ENCODE measurements at places on chromosomes 16 and 17.
A peak's percentile ranks its signal among the peaks of the same experiment; 100 is the strongest.

GRCh38 chr16:79610771-79611170 lies 10.2 kb upstream of the MAF start:
- no peak for DNase-seq

DNA sequence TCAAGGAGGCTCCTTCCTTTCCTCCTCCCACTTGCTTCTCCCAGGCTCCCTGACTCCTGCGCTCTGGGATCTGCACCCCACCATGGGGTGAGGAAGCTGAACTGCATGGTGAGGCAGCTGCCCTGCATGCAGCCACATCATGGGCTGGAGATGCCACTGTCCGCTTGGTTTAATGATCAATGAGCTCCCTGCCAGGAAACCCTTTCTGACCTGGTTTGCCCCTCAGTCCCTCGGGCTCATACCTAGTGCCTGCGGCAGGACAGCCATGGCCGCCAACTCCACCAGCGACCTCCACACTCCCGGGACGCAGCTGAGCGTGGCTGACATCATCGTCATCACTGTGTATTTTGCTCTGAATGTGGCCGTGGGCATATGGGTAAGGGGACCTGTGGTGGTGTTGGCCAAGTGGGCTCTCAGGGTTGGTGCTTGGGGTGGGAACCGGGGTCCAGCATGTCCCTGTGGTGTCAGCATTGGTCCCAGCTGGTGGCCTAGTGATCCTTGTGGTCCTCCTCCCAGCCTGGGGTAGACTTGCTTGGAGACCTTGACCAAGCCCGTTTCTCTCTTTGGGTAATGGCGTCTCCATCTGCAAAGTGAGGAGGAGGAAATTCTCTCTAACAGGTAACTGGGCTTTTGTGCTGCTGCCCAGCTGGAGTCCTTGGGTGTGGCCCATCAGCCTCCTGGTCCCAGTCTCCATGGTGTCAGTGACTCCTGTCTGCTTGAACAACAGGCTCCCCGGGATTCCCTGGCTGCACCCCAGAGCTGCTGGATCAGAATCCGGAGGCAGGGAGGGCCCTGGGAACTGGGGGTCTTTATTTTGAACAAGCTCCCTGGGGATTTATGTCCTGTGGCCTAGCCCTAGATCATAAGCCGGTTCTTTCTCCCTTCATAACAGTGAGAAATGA lies at the start of gene SLC5A10:
Gene SLC5A10, plus strand, starts transcription at position 225 of the 902 bp plus-strand sequence. Its CDS starts 41 bp downstream, at position 266.
- no peak for DNase-seq

- DNase-seq: no peak
These were observed 187.7 kb downstream of the XYLT1 start for GRCh38 chr16:17283016-17283415.

DNA sequence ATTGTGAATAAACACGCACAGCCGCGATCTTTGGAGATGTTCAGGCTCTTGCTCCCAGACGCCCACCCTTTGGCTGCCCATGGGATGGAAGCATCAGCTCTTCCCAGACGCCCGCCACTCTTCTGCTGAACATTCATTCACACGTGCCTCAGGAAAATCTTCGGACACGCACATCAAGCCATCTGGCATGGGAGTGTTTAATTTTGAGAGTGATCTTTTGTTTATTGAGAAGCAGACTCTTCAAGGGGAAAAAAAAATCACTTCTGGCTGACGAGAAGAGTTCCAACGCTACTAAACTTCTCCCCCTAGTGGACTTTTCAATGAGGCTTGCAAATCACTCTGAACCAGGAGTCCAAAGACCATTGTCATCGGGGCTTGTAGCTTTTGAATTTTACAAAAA lies 62.0 kb upstream of the NUDT7 start:
- DNase-seq: no peak

DNA sequence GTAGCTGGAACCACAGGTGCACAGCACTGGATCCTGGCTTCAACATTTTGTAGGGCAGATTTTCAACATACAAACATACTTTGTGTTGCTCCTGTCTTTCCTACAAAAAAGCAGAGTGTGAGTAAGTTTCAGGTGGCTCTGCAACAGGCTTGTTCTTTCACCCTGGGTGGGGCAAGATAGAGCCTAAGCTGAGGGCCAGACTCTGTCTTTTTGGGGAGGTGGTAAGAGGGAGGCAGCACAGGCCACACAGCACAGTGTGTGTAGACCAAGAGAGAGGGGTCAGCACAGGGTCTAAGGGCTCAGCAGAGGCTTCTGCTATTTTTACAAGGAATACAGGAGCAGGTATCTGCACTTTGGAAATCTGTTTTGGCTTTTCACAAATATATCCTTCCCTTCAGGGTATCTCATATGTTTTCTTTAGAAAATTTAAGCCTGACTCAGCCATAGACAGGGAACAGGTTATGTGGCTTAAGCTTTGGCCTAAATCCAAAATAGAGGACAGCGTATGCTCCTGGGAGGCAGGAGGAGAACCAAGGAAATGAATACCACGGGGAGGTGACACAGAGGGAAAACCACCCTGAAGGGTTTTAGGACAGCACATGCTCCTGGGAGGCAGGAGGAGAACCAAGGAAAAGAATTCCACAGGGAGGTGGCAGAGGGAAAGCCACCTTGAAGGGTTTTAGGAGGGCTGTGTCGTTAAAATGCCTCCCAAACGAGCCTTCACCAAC lies 21.6 kb downstream of the EMC8 start:
- no peak for DNase-seq

GRCh38 chr16:78478267-78478861 lies 378.9 kb downstream of the WWOX start:
- DNase-seq: no peak

DNA sequence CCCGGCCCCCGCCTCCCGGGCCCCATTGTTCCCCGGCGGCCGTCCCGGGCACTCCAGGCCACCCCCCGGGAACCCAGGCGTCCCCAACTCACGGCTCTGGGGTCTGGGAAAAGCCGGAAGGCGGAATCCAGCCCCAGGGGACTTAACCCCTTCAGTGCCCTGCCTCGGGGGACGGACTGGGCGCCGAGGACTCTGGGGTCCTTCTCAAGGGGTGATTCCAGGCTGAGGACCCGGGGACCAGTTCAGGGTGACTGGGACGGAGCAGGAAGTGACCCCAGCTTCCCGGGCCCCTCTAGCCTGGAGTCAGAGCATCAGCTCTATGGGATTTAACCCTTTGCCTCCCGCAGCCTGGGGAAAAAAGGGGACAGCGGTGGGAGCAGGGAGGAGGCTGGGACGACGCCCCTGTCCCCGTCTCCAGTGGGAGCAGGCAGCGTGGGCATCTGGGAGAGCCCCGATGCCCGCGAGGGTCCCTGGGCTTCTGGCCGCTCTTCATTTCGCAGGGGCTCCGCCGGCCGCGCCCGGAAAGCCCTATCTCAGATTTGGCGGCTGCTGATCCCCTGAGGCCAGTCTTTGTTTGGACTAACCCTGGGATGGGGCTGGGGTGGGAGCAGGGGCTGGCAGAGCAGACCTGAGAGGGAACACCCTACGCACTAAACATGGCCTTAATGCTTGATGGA lies at the start of gene ZNF629:
Gene ZNF629, minus strand, starts transcription at position 270 of the 677 bp plus-strand sequence. CDS start 2,723 bp downstream, outside the sequence.
- peak; percentile 77 for DNase-seq

DNA sequence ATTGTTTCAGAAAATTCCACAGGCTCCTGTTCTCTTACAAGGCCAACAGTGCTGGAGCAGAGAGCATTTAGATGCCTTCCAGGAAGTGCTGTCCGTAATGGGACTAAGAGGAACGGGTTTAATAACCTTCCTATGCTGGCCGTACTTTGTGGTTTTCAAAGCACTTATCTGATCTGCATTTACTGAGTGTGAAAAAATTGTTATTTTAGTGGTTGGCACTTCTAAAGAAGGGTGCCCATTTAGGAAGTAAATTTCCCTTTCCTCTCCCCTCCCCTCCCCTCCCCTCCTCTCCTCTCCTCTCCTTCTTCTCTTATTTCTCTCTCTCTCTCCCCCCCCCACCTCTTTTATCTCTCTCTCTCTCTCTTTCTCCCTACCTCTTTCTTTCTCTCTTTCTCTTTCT lies 72.0 kb upstream of the DNAJA2 start:
- no peak for DNase-seq

DNA sequence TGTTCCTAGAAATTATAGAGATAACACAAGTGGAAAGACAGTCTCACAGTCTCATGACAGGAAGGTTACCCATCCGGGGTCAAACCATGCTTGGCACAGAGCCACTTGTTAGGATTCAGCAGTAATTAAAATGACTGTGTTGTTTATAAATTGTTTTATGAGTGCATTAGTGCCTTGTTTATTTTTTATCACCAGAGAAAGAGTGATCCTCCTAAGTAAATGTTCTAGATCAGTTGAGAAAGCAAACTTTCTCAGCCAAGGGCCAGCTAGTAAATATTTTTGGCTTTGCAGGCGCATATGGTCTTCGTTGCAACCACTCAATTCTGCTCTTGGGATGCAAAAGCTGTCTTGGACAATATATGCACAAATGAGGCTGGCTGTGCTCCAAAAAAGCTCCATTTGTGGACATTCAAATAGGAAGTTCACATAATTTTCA lies 253.9 kb upstream of the CACNG5 start:
- DNase-seq: peak; percentile 24

- DNase-seq: no peak
These were observed 407 bp upstream of the TMEM94 start for GRCh38 chr17:75456039-75456416.

DNA sequence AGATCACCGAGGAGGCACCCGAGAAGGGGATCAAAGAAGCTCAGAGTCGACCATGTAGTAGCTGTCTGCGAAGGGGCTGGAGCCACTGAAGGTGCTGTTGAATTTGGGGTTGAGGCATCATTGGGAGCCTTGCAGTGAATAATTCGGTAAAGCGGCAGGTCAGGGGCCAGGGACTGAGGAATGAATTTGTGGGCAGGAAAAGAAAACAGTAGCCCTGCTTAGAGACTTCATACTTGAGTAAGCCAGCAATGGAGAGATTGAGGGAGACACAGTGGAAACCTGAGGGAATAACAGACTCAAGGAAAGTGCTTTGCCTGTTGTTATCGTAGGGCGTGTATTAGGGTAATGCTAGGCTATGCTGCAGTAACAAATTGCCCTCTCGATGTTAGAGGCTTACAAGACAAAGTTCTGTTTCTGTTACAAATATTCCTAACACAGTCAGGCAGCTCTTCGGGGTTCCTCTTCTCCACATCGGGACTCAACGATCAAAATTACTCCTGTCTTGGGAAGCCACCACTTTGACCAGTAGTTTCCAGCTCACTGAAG lies 13.4 kb upstream of the HERPUD1 start:
- no peak for DNase-seq

DNA sequence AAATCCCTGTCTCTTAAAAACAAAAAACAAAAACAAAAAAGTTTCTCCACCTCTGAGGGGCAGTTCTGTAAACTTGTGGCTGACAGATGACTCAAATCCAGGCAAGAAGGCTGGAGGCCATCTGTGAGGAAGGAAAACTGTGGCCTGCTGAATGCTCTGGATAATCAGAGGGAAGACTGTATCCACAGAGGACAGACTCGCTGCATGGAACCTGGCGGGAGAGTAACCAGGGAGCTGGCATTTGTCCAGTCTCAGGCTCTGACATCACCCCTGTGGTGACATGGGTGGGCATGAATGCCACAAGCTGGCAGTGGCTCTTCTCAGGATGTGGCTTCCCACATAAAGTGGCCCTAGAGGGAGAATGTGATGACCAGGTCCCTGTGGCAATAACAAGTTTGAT lies 2.8 kb upstream of the KSR1 start:
- DNase-seq: no peak

DNA sequence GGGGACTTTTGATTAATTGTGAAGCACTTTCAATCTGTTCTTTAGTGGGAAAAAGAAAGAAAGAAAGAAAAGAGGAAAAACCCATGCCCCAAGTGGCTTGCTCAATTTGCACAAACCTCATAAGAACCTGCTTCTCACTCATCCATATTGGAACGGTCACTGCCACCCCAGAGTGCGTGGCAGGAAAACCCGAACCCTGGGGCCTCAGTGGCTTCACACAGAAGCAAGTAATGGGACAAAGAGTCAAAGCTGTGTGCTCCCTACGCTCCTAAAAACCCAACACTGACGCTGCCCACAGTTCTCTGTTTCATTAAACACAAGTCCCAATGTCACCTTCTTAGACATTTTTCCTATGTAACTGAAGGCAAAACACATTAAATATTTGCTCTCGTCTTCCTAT lies 1.2 kb downstream of the SLC6A4 start:
- DNase-seq: no peak

GRCh38 chr16:3022684-3023414 lies 893 bp downstream of the HCFC1R1 start:
- peak; percentile 57 for DNase-seq

DNA sequence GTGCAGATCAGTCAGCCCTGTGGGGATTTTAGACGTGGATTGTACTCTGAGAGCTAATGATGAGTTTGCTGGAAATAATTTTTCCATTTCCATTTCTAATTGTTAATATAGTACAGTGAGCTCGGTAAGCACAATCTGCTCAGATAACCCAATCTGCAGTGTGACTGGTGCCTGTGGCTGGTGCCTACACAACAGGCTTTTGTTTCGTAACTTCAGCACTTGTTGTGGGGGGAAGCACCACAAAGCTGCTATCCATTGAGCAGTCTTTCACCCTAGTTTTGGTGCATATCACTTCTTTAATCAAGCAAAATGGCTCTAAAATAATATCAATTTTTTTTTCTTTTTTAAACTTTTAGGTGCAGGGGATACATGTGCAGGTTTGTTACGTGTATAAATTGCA lies 534.9 kb upstream of the HSBP1 start:
- no peak for DNase-seq

GRCh38 chr16:24609740-24610415 lies 70.5 kb downstream of the RBBP6 start:
- DNase-seq: peak; percentile 44

- DNase-seq: no peak
These were observed 212.7 kb downstream of the MRTFB start for GRCh38 chr16:14283786-14284185.

GRCh38 chr17:45370949-45371413 lies 54.2 kb upstream of the MAP3K14 start:
- DNase-seq: no peak

- DNase-seq: peak; percentile 54
These were observed 12.2 kb upstream of the OSGIN1 start for GRCh38 chr16:83940630-83941378.

- DNase-seq: no peak
These were observed 44.9 kb upstream of the ERN1 start for GRCh38 chr17:64174686-64175456.

DNA sequence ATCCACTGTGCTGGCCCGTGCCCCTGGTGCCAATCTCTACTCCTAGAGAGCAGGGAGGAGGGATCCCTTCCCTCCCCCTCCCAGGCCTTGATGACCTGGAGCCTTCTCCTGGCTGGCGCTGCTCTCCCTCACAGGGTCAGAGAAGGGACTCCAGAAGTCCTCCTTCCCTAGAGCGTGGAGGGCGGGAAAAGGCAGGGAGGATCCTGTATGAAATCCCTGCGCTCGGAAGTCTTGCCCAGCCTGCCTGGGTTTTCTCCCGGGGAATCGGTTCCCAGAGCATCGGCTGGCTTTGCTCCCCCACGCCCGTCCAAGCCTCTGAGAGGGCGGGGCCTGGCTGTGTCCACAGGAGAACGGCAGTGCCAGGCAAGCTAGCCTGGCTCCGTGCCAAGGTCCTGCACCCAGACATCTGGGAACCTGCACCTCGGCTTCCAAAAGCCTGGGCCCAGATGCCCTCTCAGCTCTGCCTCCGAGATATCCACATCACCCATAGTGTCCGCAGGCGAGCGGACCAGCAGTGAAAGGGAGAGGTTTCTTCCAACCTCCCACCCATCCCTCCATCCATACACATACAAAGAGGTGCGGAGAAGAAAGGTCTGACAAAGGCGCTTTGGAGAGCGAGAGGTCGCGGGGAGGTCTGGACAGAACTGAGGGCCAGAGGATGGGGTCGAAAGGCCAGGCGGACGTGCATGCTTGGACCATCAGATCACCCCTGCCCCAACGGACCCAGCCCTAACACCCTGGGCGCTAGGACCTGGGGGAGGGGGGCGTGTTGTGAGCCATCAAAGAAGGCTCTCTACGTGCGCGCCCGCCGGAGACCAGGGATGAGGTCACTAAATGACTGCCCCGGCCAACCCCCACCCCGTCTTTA lies 1.1 kb downstream of the MPP2 start:
- peak; percentile 79 for DNase-seq

Measured in BE2C (cell line).